ENCODE measurements at places on chromosomes 3 and 15.
A peak's percentile ranks its signal among the peaks of the same experiment; 100 is the strongest.

- H3K27me3 ChIP-seq: peaks cover 1% of the 10 kb centered on the region
- H3K27ac ChIP-seq: peak within 1 kb of the TSS; percentile 47
- peak within 1 kb of the TSS; percentile 38 for H3K4me3 ChIP-seq
- no peaks in the 10 kb centered on the region for H3K36me3 ChIP-seq
- H3K4me1 ChIP-seq: peaks cover 41% of the 10 kb centered on the region
These were observed at the start of gene OCA2 for GRCh38 chr15:28098766-28099554. TSS of gene OCA2 (minus strand) at chr15:28099315. CDS start at chr15:28081874, 17,441 bp downstream.

GRCh38 chr3:108295421-108296175 is 750 bp upstream of the HHLA2 start:
- H3K4me3 ChIP-seq: no peak overlapping the region
- no peaks in the 10 kb centered on the region for H3K36me3 ChIP-seq
- H3K27me3 ChIP-seq: peaks cover 11% of the 10 kb centered on the region
- H3K4me1 ChIP-seq: no peaks in the 10 kb centered on the region
- H3K27ac ChIP-seq: no peak overlapping the region
- DNase-seq: no peak

GRCh38 chr15:72554471-72555425 is 80.6 kb downstream of the ARIH1 start:
- peak overlapping the region; percentile 38 for H3K27ac ChIP-seq
- DNase-seq: no peak
- peaks cover 24% of the 10 kb centered on the region for H3K4me1 ChIP-seq
- no peaks in the 10 kb centered on the region for H3K27me3 ChIP-seq

- no peak overlapping the region for H3K4me3 ChIP-seq
- DNase-seq: no peak
- no peak overlapping the region for H3K27ac ChIP-seq
- peaks cover 5% of the 10 kb centered on the region for H3K27me3 ChIP-seq
- H3K36me3 ChIP-seq: no peaks in the 10 kb centered on the region
These were observed 1357.1 kb upstream of the CADM2 start for GRCh38 chr3:83601704-83602103.

DNA sequence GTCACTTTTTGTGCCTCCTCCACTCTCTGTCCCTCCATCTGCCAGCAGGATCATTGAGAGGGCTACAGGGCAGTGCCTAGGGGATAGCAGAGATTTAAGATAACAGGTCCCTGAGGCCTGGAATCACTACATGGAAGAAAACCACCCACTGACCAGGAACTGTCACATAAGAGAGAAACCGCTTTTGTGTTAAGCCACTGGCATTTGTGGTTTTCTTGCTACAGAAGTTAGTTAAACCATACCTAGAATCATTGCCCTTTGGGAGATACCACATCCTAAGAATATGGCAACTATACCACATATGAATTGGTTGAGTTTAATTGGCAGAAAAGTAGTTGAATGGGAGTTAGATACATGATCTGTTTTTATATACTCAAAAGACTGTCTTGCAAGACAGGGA is 112.8 kb upstream of the LPP start:
- H3K27me3 ChIP-seq: no peaks in the 10 kb centered on the region
- no peak for DNase-seq
- no peak overlapping the region for H3K4me3 ChIP-seq
- no peaks in the 10 kb centered on the region for H3K36me3 ChIP-seq

DNA sequence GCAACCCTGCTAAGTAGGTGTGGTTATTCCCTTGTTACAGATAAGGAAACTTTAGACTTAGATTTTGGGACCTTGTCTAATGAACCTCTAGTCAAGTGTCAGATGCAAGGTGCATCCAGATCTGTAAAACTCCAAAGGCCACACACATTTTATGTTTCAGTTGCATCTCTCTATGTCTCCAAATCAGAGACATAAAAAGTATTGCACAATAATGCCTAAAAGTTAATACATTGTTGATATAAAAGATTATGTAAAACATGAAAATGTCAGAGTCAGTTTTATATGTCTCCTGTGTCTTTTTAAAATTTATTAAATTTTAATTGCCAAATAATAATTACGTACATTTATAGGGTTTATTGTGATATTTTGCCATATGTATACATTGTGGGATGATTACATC is 408.5 kb downstream of the NTRK3 start:
- H3K36me3 ChIP-seq: no peaks in the 10 kb centered on the region
- no peak for DNase-seq
- H3K27me3 ChIP-seq: peaks cover 3% of the 10 kb centered on the region
- no peak overlapping the region for H3K27ac ChIP-seq

GRCh38 chr3:43338295-43338694 is 52.0 kb downstream of the SNRK start:
- H3K36me3 ChIP-seq: peaks cover 69% of the 10 kb centered on the region
- H3K4me3 ChIP-seq: no peak overlapping the region
- no peak for DNase-seq
- H3K27me3 ChIP-seq: no peaks in the 10 kb centered on the region

DNA sequence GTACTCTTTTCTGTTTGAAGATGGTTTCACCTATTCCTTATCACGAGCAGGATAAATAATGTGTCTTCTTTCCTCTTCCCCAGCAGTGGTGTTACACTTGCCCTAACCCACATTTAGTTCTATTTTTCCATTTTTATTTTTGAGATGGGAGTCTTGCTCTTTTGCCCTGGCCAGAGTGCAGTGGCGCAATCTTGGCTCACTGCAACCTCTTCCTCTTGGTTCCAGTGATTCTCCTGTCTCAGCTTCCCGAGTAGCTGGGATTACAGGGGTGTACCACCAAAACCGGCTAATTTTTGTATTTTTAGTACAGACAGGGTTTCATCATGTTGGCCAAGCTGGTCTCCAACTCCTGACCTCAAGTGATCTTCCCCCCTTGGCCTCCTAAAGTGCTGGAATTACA is 372.4 kb downstream of the FOXP1 start:
- H3K27me3 ChIP-seq: no peaks in the 10 kb centered on the region
- peak overlapping the region; percentile 90 for H3K27ac ChIP-seq
- no peak overlapping the region for H3K4me3 ChIP-seq
- H3K36me3 ChIP-seq: peaks cover 2% of the 10 kb centered on the region
- DNase-seq: no peak
- peaks cover 27% of the 10 kb centered on the region for H3K4me1 ChIP-seq

GRCh38 chr3:31536497-31536896 is 3.8 kb downstream of the STT3B start:
- H3K27ac ChIP-seq: no peak overlapping the region
- H3K4me3 ChIP-seq: no peak overlapping the region
- DNase-seq: no peak
- H3K4me1 ChIP-seq: peaks cover 33% of the 10 kb centered on the region
- H3K36me3 ChIP-seq: peaks cover 1% of the 10 kb centered on the region

GRCh38 chr15:42053914-42054313 is 33.1 kb upstream of the PLA2G4E start:
- peak; percentile 56 for DNase-seq
- no peaks in the 10 kb centered on the region for H3K36me3 ChIP-seq
- peaks cover 55% of the 10 kb centered on the region for H3K27me3 ChIP-seq

GRCh38 chr15:65856821-65857455 is 12.4 kb upstream of the RAB11A start:
- H3K36me3 ChIP-seq: no peaks in the 10 kb centered on the region
- DNase-seq: no peak
- no peak overlapping the region for H3K27ac ChIP-seq
- peaks cover 32% of the 10 kb centered on the region for H3K27me3 ChIP-seq

DNA sequence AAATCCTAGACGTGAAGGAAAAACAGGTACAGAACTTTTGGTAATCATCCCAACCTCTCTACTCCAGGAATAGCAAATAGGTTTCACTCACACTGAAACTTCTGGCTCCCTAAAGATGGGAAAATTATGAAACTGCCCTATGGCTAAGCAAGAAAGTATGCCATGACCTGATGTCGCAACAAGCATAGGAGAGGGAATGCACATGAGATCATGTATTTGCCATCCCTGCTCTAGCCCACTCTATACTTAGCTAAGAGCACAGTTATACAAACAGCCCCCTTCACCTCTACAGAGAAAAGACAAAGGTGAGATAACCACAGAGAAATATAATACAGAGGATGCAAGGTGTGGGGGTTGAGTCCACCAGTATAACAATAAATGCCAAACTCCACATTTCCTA is 102.7 kb downstream of the TBC1D5 start:
- H3K4me3 ChIP-seq: no peak overlapping the region

Data from osteocyte (in vitro differentiated cells).